Spinal cord (tissue), 10 donors: ENCODE measurements at places on chromosomes 7 and 10. TPM values are rescaled to one million over a fixed set of nuclear protein-coding genes. Genes with fewer than 3 reads are reported as not detected.

The IL6 gene
- 0.41 TPM for polyA plus RNA-seq

The AOC1 gene
- 0.27 TPM for polyA plus RNA-seq

The AKR1C2 gene
- polyA plus RNA-seq, result 58.3 TPM

The LIPK gene
- polyA plus RNA-seq, result not detected

The TMEM26 gene
- 2.0 TPM for polyA plus RNA-seq

GRCh38 chr7:47326220-47326619 lies 255.7 kb downstream of the TNS3 start:
- DNase-seq, result no peak

DNA sequence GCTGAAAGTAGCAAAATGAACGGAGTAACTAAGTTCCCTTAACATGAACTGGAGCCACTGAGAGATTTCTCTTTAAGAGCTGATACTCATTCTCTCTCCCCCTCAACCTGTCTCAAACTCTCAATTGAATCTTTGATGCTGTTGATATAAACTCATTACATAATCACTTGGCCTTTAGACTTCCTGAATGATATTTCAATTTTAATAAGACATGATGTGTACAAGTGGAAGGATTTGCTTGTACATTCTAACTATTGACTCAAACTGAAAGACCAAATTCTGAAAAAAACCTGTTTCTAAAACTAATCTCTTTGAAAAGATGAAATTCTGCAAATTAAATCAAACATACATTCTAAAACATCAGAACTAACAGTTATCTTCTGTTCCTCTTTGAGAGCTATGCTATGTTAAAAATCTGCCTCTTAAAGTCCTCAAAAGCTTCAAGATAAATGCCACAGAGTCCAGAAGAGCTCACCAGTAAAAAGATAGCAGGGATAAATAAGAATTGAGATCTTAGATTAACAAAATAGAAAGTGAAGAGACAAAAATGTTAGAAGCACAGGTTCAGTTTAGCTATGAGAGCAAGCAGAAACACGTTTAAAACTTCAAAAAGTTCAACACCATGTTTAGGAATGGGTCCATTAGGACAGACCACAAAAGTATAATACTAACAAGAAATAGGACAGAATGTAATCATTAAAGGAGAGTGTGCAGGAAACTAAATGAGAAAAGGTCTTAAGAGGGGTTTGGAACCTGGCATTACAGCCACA lies 46.1 kb downstream of the TNPO3 start:
- no peak for DNase-seq

DNA sequence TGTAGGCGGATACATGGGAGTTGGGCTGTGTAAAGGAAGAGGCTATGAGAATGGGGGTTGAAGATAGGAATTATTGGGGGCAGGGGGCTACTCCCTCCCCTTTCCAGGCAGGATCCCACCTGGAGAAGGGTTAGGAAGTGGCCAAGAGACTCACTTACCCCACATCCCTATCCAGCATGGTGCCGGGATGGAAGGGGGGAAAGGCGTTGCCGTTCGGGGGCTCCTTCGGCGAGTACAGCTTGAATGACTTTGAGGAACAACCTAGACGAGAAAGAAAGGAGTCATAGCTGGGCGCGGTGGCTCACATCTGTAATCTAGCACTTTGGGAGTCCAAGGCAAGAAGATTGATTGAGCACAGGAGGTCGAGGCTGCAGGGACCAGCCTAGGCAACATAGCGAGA lies 8.9 kb downstream of the LDB1 start:
- DNase-seq, result no peak

DNA sequence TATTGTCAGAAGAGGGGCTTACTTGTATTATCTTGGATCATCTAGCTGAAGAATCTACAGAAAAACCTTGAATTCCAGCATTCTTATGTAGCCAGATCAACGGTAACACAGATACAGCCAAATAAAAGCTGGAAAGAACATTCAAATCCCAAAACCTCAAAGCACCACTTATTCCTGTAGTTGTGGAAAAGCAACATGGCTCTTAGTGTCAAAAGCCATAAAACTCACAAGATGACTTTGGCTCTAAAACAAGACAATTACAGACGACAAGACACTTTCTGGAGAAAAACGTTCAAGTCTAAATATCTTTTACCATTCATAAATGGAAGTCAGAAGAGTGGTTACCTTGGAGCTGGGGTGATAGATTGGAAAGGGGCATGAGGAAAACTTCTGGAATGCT lies 173.0 kb downstream of the HERPUD2 start:
- no peak for DNase-seq

- DNase-seq, result no peak
Observed at GRCh38 chr10:78742730-78743615, 325.8 kb upstream of the ZMIZ1 start.

DNA sequence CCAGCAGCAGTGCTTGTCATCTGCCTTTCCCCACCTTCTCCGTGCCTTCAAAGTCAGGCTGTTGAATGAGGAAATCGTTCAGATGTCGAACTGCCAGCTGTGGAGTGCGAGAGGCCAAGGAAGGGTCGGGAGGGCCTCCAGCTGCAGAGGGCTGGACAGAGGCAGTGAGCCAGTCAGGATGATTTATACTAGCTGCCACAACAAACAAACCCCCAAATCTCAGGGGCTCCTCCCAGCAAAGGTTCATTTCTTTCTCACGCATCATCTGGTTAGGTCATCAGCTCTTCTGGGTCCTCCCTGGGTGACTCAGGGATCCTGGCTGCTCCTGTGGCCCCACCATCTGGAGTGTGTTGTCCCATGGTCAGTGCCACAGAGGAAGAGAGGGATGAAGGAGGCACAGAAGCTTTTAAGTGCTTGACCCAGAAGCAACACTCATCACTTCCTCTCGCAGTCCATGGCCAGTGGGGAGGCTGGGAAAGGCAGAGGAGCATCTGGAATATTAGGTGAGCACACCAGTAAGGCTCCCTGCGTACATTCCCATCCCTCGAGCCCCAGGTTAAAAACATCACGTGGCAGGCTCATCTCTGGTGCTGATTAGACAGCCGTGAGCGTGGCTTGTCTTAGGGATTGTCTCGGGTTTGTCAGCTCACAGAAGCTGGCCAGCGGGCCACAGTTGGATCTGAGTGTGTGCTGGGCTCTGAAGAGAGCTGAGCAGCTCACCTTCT lies 140.7 kb downstream of the RGS10 start:
- DNase-seq, result no peak

GRCh38 chr10:95840121-95840520 lies 67.7 kb upstream of the CC2D2B start:
- DNase-seq, result no peak

DNA sequence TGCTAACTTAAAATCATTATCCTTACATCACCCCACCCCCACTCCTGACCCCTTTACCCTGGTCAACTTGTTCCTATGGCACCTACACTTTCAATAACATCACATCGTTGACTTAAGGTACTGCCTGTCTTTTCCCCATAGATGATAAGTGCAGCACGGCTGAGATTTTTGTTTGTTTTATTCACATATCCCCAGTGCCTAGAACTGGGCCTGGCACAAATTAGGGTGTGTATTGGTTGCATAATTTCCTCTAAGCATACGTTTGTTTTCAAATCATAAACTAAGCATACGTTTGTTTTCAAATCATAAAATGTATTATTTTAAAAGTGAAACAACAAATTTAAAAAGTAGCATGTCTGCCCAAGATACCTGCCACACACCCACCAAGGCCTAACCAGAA lies 35.3 kb downstream of the ANXA11 start:
- DNase-seq, result no peak
